ENCODE measurements at places on chromosomes 3 and 15.

- DNase-seq, result no peak
These were observed 29.2 kb upstream of the CNTN3 start for GRCh38 chr3:74643636-74644035.

GRCh38 chr15:49877117-49877872 is 241.7 kb downstream of the ATP8B4 start:
- DNase-seq, result no peak

- peak; percentile 14 for DNase-seq
These were observed 103.5 kb downstream of the SEMA6D start for GRCh38 chr15:47820747-47821319.

DNA sequence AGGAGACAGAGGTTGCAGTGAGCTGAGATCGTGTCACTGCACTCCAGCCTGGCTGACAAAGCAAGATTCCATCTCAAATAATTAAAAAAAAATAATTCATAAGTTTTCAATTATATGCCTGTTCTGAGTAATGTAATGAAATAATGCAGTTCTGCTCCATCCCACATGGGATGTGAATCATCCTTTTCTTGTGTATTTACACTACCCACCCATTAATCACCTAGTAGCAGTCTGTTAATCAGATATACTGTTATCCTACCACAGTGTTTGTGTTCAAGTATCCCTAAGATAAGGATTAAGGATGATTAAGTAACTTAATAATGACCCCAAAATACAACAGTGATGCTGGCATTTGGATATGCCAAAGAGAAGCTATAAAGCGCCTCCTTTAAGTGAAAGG is 38.8 kb downstream of the PIGB start:
- DNase-seq, result no peak

GRCh38 chr3:192467230-192468140 is 259.9 kb downstream of the FGF12 start:
- peak; percentile 50 for DNase-seq

DNA sequence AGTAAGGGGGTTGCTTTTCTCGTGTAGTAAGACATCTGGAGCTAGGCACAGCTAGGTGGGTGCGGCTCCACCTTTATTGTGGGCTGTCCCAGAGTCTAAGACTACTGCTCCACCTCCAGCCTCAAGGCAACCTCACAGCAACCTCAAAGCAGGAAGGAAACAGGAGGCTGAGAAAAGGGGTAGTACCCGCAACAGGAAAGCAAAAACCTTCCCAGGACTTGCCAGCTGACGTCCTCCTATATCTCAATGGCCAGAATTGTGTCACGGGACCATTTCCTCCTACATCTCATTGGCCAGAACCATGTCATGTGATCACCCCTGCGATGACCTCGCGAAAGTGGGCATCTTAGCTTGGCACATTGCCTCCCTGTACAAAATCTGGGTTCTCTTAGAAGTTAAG is 4.3 kb upstream of the GPR160 start:
- peak; percentile 23 for DNase-seq

DNA sequence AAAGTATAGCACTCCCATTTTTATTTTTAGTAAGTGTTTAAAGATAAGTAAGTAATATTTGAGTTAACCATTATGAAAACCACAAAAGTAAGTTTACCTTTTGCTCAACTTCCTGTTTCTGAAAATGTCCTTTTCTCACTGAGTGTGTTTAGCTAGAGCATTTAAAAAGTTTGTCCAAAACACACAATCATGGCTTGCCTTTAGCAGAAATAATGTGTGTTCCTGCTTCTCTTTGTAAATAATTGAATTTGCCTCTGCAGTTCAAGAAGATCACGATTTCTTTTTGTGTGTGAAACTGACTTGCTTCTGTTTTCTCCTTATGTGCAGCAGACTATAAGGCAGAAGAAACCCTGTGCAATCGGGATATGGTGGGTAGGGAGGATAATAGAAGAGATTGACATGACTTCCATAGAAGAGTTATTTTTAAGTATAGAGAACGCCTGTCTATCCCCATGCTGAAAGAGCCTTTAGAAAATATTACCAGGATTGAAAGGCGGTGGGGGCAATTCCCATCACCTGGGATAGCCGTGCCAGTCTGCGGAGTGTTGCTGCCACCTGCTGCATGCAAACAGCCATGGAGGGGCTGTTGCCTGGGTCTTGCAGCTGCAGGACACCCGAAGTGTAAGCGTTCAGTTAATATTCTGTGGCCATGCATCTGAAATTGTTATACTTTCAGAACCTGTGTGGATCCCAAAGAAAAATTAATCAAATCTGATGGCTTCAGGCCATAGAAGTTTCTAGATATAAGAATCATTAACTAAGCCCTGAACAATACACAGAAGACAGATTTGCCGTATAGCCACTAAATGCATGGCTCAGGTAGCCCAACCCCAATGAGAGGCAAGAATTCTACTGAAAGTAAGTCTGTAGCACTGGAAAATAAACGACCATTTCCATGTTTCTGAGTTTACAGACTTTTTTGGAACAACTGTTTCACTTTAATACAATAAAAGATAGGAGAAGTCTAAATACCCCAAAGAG is 2.4 kb upstream of the CD96 start:
- DNase-seq, result peak; percentile 81

DNA sequence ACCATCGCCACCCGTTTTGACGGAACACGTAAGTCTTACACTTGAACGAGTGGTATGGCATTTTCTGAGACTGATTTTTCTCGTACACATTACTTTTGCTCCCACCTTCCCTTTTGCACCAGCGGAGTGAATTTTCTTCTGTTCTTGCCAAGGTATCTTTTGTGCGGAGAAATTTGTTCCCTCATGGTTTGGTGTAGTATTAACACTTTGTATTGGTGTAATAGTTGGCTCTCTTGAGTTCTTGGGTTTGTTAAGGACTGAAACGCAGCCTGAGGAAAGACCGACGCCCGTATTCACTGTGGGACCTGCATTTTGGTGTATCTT is 420 bp downstream of the KCNH8 start:
- DNase-seq, result no peak

DNA sequence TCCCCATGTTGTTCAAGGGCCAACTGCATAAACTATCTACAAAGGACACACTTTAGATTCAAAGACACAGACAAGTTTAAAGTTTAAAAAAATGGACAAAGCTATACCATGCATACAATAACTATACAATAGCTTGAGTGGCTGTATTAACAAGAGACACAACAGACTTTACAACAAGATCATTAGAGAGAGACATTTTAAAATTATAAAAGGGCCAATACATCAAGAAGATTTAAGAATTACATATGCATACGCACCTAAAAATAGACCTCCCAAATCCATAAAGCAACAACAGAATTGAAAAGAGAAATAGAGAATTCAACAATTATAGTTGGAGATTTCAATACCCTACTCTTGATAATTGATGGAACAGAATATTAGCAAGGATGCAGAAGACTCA is 79.4 kb downstream of the XXYLT1 start:
- no peak for DNase-seq

GRCh38 chr3:149902498-149903139 is 68.1 kb downstream of the PFN2 start:
- no peak for DNase-seq

DNA sequence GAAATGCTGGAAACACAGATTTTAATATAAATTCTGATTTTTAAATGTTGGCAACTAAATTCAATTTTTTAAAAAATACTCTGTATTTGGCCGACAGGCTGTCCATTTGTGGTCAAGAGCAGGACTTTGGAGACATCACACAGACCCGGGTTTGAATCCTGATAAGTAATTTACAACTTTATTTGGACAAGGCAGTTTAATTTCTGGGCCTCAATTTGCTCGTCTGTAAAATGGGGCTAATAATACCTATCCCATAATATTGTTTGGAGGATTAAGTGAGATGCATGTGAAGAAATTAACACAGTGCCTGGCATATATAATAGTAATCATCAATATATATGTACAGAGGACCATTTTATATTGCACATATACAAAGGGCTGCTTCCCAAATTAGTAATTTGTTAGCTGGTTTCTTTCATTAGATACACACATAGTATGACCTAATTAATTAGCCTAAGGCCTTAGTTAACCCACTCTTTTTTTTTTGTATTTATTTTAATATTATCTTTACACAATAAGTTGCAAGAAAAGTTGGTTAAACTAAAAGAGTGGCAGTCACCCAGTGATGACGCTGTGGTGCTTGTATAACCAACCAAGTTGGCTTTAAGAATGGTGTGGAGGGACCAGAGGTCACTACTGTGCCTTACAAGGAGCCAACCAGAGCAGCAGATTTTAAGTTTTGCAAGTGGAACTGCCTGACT is 665 bp downstream of the PIGB start:
- peak; percentile 28 for DNase-seq

DNA sequence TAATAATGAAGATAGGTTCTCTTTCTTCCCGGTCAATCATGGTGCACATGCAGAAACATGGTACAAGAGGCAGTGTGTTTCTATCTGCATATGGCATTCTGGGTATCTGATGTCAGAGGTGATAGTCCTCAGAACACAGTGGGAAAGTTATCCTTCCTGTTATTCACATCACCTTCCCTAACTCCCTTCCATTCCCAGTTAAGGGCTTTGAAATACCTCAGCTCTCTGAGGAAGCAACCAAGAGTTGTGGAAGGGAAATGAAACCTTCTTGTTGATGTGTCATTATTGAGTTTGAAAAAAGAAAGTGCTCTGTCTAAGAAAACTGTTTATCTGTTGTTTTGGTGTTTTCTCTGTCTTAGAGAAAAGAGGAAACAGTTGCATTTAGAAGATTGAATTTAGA is 21.9 kb upstream of the P2RY13 start:
- no peak for DNase-seq

- DNase-seq, result peak; percentile 25
These were observed 47.4 kb downstream of the APH1B start for GRCh38 chr15:63324770-63325169.

DNA sequence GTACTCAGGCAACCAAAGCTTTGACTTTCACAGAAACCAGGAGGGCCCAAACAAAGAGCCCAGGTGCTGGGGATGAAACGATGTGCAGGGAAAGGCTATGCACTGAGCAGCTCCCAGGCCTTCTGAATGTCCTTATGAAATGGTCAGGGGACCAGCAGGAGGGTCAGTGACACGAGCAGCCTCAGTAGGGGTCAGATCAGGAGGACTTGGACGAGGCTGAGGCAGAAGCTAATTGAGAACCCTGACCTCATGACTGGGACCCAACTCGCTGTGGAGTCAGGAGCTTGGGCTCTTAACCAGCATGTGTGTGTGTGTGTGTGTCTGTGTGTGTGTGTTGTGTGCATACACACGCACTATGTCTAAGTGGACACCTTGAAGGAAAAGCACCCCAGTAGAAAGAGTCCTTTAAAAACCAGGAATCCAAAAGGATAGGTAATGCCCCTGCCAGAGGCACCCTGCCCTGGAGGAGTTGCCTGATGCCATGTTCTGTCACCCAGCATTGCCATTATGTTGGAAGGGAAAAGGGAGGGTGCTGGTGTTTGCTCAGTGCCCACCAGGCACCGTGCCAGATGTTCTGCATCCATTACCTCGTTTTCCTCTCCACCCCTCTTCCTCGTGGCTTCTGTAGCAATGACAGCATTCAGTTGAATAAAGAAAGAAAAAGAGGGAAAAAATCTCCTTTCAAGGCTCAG is 50.9 kb downstream of the CORO2B start:
- DNase-seq, result no peak

DNA sequence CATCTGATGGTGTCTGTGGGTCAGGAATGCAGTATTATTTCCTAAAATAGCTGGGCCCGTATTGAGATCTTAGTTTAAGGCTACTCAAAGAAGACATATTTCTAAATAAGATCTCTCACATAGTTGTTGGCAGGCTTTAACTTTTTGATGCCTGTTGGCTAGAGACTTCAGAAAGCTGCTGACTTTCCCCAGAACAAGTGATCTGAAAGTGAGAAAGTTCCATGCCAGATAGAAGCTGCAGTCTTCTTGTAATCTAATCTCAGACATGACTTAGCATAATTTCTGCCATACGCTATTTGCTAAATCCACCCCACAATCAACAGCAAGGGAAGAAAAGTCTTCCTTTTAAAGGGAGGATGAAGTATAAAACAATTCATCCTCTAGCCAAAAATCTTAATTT is 867.1 kb downstream of the IGSF11 start:
- no peak for DNase-seq

GRCh38 chr3:64397573-64397972 is 172.3 kb upstream of the PRICKLE2 start:
- DNase-seq, result no peak

GRCh38 chr3:49617390-49618013 is 56.6 kb upstream of the APEH start:
- no peak for DNase-seq

DNA sequence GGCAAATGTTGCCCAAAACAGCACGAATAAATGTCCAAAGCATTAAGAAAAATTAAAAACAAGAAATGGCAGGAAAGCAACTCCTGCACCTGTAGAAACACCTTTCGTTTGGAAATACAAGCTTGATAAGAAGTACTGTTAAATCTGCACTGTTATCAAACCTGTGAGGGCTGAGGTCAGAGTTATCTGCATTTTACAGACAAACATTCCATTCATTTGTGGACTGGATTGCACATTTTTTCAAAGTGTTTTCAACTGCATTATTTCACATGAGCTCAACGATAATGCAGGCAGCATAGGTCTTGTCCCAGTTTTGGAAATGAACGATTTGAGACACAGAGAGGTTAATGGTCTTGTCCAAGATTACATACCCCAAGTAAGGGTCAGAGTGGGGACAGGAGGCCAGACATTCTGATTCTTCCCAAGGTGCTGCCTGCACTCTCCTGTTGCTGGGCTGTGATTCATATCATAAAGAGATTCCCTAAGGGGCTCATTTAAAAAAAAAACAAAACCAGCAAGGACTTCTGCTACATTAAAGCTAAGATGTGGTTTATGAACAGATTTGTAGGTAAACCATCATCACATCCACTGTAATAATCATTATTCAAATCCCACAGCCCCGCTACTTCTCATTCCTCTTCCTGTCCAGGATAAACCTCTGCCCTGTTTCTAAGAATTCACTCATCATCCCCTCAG is 13.0 kb downstream of the GUCA1C start:
- DNase-seq, result no peak

- no peak for DNase-seq
These were observed 240.6 kb downstream of the OTOL1 start for GRCh38 chr3:161737171-161737570.

- no peak for DNase-seq
These were observed 56.5 kb upstream of the TMEM115 start for GRCh38 chr3:50415816-50416215.

GRCh38 chr15:99476413-99477222 is 89.2 kb upstream of the MEF2A start:
- no peak for DNase-seq

DNA sequence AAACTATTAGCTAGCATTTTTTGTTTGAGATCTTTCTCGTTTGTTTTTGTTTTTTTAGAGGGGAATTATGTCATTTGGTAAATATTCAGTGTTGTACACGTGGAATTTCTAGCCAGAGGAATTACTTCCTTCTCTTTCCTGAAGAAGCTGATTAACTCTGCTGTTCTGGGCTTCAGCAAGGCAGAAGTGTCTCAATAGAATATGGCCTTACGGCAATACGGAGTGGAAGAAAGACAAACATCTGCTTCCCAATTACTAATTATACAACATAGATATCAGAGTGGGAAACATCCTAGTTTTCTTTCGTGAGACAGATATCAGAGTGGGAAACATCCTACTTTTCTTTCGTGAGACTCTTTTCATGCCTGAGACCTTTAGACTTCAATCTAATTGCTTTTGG is 11.9 kb downstream of the P3H2 start:
- DNase-seq, result no peak

GRCh38 chr15:100588638-100589242 is 13.2 kb downstream of the LINS1 start:
- no peak for DNase-seq

- no peak for DNase-seq
These were observed 89.3 kb downstream of the LPP start for GRCh38 chr3:188243124-188243795.

GRCh38 chr3:140712301-140712700 is 34.4 kb downstream of the TRIM42 start:
- DNase-seq, result no peak
